ENCODE measurements at places on chromosomes 16 and 17.

DNA sequence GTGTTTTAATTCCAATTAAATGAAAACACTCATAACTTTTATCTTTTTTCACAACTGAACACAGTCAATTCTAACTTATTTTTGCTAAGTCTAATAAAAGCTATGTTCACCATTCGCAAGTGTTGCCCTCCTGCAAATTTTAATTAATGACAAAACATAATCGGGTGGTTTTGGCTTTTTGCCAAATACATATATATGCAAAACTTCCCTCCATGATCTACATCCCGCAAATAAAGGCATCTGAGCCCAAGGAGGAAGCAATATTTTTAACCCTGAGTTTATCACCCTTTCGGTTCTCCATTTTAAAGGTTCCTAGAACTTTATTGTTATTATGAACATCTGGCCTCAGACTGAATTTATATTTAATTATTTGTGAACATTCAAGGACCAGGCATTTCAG is 507.9 kb downstream of the CDH13 start:
- DNase-seq: no peak

DNA sequence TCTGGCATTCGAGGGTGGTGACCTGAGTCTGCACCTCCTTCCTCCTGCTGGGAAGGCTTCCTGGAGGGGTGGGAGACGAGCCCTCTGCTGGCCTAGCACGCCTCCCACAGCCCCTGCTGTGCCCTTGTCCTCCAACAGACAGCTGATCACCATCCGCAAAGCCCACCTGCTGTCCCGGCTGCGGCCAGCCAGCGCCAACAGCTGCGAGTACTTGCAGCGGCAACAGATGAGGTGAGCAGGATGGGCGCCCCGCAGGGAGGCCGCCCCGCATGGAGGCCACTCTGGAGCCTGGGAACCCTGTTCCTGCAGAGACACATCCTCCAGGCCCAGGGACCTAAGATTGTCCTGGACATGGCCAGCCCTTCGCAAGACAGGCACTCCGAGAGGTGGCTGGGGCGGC is 21.6 kb downstream of the UBALD1 start:
- DNase-seq: no peak

GRCh38 chr16:16861546-16861945 is 482.6 kb downstream of the NPIPA7 start:
- peak; percentile 53 for DNase-seq

DNA sequence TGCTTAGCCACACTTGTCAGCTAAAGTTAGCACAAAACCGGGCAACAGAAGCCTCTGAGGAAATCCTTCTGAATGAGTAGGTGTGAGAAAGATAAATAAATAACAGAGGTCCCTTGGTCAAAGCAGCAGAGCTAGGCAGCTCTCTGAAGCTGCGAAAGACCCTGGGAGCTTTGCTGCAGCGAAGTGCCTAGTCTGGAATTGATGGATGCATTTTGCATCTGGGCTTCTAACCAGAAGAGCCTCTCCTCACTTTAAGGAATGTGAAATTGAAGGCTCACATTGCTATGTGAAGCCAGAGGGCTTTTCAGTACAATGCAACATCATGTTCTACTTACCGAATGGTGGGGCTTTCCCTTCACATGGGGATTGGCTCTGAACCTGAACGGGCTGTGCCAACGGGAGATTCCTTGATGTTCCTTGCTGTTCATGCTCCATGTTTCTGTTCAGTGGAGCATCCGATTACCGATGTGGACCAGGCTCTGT is 274.6 kb downstream of the HS3ST3B1 start:
- no peak for DNase-seq

DNA sequence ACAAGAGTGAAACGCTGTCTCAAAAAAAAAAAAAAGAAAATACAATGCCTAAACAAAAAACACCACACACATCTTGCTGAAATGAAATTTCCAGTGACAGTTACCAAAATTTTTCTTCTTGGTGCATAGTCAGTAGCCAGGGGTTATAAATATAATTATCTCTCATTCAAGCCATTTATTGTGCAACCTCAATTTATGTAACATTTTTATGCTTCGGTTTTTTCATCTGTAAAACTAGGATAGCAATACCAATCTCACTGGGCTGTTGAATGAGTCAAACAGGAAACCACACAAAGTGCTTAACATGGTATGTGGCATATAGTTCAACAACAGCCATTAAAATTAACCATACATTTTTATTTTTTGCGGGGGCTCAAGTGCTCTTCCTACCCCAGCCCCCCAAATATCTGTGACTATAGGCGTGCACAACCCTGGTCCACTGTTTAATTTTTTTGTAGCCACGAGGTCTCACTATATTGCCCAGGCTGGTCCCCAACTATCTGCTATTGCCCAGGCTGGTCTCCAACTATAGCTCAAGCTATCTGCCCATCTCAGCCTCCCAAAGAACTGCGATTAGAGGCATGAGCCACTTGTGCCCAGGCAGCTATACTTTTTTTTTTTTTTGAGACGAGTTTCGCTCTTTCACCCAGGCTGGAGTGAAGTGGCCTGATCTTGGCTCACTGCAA is 2.6 kb downstream of the COG4 start:
- DNase-seq: no peak

DNA sequence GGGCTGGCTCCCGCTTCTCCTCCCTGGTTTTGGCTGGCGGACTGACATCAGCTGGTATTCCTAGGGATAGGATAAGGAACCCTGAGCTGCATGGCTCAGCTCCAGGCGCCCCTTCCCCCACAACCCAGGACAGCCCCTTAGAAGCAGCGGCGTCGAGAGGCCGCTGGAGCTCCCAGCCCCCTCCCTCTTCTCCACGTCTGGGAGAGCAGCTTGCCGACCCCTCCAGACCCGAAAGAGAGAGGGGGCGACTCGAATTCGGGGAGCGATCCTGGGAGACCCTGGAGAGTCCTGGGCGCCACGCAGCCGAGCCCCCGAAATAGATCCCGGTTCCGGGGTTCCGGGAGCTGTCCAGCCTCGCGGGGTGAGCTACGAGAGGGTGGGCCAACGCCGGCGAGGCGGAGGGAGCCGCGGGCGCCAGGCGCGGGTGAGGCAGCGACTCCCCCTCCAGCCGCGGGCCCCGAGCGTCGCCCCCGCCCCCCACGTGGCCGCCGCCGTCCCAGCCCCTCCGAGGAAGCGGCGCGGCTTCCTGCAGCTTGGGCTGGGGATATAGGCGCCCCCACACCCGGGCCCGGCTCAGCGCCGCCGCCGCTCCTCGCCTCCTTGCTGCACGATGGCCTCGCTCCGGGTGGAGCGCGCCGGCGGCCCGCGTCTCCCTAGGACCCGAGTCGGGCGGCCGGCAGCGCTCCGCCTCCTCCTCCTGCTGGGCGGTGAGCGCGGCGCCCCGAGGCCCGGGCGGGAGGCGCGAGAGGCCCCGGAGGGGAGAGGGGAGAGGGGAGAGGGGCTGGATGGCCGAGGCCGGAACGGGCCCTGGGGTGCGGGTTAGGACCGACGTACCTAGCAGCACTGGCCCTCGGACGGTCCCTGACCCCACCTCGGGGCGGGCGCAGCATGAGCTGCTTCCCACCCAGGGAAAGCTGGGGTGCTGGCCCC is at the start of gene RAMP2:
Gene RAMP2, plus strand, starts transcription at position 576 of the 930 bp plus-strand sequence. Its CDS starts 35 bp downstream, at position 611.
- no peak for DNase-seq

DNA sequence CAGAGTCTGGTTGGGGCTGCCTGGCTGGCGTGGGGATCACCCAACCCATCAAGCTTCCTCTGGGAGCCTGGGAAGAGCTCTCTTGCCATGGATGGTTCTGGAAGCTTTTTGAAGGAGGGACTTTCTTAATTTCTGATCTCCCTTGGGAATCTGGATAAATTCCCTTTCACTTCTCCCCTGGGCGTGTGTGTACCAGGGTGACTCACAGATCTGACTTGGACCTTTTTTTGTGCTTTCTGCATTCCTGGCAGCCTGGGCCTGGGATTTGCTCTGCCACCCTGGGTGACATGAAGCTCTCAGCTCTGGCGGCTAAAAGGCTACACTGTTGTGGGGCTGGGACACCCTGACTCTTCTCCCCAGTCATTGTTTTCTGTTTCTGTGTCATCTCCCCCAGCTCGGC is 70.1 kb downstream of the ABCC1 start:
- DNase-seq: no peak

GRCh38 chr16:77450790-77451487 is 16.1 kb upstream of the ADAMTS18 start:
- no peak for DNase-seq
